NCI-H187 treated with DMSO at 0.1 percent for 48 hours (cell line): ENCODE measurements at places on chromosomes 7 and 10.

- no peak for DNase-seq
These were observed 12.2 kb downstream of the PDE1C start for GRCh38 chr7:32058002-32058401.

- DNase-seq, result no peak
These were observed 527 bp upstream of the BCAP29 start for GRCh38 chr7:107579554-107579884.

DNA sequence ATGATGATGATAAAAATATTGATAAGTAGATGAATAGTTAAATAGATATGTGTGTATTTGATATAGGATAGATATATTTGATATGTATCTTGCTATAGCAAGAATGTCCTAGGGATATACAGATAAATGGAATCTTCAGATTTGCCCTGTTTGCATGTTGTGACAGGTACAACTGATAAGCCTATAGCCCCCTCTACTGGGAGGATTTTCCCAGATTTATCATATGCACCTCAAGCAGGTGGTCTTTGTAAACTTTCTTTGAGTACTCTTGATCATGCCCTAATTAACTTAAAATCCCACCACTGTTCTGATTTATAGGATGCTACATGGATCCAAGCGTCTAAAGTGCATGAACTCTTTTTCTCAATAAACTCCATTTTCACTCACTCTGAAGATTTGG, 1050.7 kb downstream of the SORCS3 start:
- no peak for DNase-seq

GRCh38 chr7:101370836-101371235, 8.2 kb downstream of the COL26A1 start:
- no peak for DNase-seq

GRCh38 chr10:13751191-13751764, 164.5 kb downstream of the PRPF18 start:
- DNase-seq, result no peak

GRCh38 chr7:122535086-122535485, 163.8 kb downstream of the RNF133 start:
- no peak for DNase-seq

- no peak for DNase-seq
These were observed 19.0 kb upstream of the SLC26A4 start for GRCh38 chr7:107641676-107642075.

GRCh38 chr10:33681595-33681994, 347.1 kb upstream of the NRP1 start:
- no peak for DNase-seq

- no peak for DNase-seq
These were observed 47.7 kb upstream of the ZNF92 start for GRCh38 chr7:65325793-65326432.

DNA sequence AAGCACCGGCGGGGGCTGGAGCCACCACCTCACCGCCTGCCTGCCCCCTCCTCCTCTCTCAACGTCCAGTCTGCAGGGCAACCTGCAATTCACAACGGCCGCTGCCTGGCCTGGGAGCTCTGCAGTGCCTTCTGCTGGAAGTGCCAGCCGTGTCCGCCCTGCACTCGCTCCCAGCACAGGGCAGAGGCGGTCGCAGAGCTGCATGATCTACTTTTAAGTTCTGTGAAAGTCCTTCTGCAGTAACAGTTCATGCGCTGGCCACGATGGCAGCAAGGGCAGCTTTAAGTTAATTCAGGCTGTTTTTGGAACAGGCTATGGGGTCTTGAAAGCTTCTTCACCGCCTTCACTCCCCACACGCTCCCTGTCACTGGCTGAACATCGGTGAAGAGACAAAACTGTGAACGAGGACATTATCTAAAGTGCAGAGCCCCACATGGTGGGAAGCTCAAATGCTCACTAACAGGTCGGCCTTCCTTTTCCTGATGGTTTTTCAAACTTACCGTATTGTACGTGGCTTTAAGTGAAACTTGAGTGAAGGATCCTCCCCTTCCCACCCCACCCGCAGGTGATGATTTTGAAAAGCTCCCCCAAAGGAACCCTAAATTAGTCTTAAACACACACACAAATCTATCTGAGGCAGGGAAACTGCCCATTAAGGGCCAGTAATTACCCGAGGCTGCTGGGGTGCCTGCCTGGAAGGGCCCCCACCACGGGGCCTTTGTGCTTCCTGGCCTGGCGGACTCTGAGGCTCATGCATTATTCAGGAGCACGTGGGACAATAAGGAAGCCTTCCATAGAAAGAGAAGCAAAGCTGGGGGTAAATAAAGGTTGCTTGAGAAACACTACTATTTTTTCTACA, 504.3 kb downstream of the DNAJB6 start:
- DNase-seq, result no peak

DNA sequence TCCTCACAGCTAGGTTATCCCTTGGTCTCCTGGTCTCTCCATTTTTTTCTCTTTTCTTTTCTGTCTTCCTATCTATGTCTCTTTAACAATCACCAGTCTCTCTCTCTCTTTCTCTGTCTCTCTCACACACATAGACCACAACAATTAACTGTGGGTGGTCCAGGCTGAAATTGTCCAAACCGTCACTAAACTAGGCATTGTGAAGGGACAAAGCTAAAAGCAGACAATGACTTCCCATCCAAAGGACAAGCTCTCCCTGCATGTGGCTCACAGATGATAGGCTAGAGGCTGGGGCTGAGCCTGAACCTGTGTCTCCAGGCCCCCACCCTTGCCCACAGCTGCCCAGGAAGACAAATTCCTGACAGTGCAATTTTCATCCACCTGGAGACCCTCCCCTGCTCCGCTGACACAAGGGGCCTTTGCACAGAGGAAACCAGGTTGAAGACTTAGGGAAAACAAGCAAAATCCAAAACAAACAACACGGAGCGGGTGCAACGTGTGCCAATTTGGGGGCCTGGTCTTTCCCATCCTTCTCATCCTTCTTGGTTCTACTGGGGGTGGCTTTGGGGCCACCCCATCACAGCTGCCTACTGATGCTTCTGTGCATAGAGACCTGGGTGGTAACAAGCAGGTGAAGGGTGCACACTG, 755.4 kb downstream of the GRID1 start:
- DNase-seq, result no peak

- no peak for DNase-seq
These were observed 45.1 kb upstream of the MET start for GRCh38 chr7:116626886-116627285.

DNA sequence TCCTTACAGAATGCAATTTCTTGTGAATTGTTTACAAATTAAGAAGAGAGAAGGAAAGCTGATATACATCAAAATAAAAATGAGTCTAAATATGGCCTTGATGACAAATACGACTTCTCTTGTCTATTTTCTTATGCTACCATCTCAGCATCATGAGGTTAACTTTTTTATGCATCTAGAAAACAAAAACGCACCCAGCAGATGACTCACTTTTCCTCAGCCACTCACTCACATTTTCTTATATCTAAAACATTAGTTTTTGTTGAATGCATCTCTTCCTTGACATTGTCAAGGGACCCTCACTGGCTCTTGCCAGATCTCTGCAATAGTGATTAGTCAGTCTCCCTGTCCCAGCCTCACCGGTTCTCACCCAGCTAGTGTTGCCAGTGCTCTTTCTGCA, 256.4 kb upstream of the SLC26A5 start:
- no peak for DNase-seq

- DNase-seq, result no peak
These were observed 72.8 kb downstream of the PRKCQ start for GRCh38 chr10:6507311-6507710.

DNA sequence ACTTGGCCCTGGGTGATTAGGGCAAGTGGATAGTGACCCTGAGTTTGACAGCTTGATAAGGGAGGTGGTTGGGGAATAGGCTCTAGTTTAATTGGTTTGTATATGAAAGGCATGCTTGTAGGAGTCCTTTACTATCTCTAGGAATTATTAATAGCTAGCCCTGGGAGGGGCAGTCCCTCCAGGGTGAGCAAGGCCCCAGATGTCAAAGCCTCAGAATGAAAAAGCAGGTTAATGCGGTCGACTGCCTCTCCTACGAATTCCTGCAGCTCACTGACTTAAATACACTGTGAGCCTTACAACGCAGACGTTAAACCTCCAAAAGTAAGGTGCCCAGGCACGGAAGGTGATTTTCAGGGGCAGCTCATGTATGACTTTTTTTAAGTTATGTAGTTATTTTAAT, 5.2 kb upstream of the BTBD16 start:
- DNase-seq, result no peak

GRCh38 chr7:151731022-151731441, 145.9 kb downstream of the PRKAG2 start:
- DNase-seq, result no peak

- DNase-seq, result no peak
These were observed 44.4 kb downstream of the SPDYE5 start for GRCh38 chr7:75536491-75536890.

GRCh38 chr7:148698007-148698396, 701 bp upstream of the CUL1 start:
- DNase-seq, result no peak

GRCh38 chr7:22426463-22427094, 69.6 kb upstream of the RAPGEF5 start:
- DNase-seq, result no peak

GRCh38 chr7:130712416-130712815, 21.6 kb downstream of the KLF14 start:
- no peak for DNase-seq
